NB4 (cell line): ENCODE measurements at places on chromosomes 5 and 9.

GRCh38 chr5:155316070-155316714 lies 302.6 kb downstream of the KIF4B start:
- DNase-seq, result no peak

- no peak for DNase-seq
Measured at GRCh38 chr5:73355108-73355507, 93.5 kb downstream of the FOXD1 start.

- DNase-seq, result no peak
Measured at GRCh38 chr5:146409054-146409671, 38.0 kb upstream of the TCERG1 start.

DNA sequence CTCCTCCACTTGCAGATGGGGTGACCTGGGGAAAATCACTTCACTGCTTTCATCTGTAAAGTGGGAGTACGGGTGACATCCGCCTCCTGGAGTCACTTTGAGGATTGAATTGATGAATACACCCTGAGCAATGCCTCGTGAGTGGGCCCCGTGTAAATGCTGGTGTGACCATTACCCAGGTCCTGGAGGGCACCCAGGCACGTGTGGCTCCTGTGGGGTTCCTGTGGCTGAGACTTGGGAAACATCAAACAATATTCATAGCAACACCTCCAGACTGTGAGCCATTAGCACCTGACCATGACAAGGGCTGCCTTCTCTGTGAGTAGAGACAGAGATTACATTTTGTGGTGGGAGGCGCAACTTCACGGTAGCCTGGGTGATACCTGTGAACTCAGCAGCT lies 11.4 kb downstream of the MRPL36 start:
- no peak for DNase-seq

DNA sequence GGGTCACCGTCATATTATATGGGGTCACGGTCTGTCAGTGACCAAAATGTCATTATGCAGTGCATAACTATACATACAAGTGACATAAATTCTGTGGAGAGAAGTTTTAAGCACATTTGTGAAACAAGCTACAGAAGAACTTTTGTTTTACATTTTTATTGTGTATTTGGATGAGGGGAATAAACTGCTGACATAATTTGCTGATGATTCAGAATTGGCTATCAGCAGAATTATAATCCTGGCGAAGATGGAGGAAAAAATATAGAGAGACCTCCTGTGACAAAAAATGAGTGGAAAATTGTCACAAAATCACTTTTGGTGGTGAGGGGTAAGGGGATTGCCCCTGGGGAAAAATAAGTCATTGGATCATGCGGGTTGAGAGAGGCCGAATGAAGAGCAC lies 116.3 kb upstream of the ANKRD55 start:
- DNase-seq, result no peak

DNA sequence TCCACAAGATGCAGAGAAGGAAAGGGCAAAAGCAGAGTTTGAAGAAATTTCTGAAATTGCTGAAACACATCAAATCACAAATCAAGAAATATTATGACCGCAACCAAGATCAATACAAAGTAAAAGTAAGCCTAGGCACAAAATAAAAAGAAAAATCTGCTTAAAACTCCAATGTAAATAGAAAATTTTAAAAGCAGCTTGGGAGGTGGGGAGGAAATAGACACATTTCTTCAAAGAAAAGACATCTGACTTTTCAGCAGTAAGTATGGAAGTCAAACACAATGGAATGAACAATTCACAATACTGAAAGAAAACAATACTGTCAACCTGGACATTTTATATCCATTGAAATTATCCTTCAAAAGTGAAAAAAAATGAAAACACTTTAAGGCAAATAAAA lies 55.1 kb downstream of the HTR4 start:
- DNase-seq, result no peak

- no peak for DNase-seq
Measured at GRCh38 chr9:125906893-125907292, 159.7 kb downstream of the PBX3 start.

DNA sequence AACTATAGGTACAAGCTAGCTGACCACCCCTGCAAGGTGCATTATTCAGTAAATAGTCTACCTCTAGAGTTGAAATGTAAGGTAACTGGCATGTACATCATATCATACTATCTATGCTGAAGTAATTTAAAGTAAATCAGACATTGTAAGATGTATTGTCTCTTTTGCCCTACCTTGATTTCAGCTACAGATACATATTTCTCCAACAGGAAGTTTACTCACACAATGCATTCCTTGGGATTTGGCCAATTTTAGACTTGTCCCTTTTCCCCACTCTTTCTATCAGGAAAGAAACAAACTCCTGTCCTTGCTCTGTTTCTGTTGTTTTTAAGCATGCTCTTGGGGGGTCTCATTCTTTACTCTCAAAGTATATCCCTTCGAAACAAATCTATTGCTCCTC lies 58.5 kb upstream of the TSLP start:
- no peak for DNase-seq

DNA sequence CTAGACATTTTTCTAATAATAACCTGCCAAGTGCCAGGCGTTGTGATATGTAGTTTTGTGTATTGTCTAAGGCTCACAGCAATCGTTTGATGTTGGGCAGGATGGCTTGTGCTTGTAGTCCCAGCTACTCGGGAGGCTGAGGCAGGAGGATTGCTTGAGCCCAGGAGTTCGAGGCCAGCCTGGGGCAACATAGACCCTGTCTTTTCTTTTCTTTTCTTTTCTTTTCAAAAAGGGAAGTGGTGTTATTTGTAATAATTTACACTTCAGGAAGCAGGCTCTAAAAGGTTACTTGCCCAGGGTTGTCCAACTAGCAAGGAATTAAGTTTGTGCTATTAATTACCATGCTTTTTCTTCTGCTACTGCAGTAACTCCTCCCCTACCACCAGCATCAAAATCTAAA lies 3.2 kb downstream of the ZNF131 start:
- peak; percentile 22 for DNase-seq

DNA sequence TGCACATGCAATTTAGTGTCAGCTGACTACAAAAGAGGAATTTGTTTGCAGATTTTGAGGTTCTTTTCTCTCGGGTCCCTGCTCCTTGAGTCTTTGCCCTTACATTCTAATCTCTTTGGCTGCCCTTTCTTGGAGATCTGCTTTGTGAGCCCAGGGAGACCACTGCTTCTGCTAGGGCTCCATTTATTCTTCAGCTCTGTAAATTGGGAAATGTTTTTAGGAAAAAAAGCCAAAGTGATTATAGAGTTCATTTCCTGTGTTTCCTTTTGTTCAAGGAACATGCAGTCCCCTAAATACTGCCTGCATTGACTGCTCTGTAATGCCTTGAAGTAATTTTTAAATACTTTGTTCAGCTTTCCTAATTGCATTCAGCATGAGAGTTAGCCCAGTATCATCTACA lies 197.4 kb downstream of the CSNK1G3 start:
- DNase-seq, result no peak

GRCh38 chr5:7876867-7877266 lies 7.9 kb downstream of the MTRR start:
- peak; percentile 55 for DNase-seq

DNA sequence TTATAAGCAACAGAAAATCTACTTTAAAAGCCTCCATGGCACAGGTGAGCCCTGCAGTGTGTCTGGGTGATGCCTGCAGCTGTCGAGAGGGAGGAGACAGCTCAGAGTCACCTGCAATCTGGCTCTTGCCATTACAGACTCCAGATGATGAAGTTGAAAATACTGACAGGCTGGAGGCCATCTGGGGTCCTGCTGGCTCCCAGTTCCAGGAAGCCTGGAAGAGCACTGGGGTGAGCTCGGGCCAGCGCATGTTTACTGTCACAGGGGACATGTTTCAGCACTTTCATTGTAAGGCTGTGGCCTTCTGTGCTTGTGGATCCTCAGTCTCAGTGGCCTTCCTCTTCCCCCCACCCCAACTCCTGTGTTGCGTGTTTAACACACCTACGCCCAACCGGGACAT lies 28.4 kb downstream of the CEL start:
- DNase-seq, result no peak

- DNase-seq, result no peak
Measured at GRCh38 chr5:110506378-110506777, 220.1 kb downstream of the TMEM232 start.

- DNase-seq, result peak; percentile 64
Measured at GRCh38 chr5:134101686-134102439, 12.6 kb upstream of the TCF7 start.

- no peak for DNase-seq
Measured at GRCh38 chr5:168292786-168293696, 1.6 kb downstream of the WWC1 start.

DNA sequence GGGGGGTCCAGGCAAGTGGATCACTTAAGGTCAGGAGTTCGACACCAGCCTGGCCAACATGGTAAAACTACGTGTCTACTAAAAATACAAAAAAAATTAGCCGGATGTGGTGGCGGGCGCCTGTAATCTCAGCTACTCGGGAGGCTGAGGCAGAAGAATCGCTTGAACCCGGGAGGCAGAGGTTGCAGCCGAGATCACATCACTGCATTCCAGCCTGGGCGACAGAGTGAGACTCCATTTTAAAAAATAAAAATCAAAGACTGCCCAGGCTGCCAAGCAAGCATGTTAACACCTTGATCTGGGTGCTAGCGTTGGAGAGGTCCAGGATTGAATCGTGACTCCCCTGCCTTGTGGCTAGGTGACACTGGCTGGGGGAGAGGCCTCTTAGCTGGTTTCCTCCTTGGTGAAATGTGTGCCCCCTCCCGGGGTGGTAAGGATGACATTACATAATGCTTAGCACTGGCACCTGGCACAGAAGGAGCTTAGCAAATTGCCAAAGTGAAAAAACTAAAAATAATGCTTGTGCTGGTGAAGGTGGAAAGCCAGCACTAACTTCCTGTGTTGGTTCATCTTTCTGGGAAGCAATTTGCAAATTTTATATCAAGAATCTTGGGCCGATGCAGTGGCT lies 2.2 kb upstream of the CIZ1 start:
- DNase-seq, result no peak

- no peak for DNase-seq
Measured at GRCh38 chr5:36481454-36482120, 124.8 kb upstream of the SLC1A3 start.

GRCh38 chr9:130236436-130236985 lies 29.0 kb upstream of the HMCN2 start:
- DNase-seq, result no peak

- DNase-seq, result no peak
Measured at GRCh38 chr5:33032271-33033070, 321.4 kb downstream of the NPR3 start.

DNA sequence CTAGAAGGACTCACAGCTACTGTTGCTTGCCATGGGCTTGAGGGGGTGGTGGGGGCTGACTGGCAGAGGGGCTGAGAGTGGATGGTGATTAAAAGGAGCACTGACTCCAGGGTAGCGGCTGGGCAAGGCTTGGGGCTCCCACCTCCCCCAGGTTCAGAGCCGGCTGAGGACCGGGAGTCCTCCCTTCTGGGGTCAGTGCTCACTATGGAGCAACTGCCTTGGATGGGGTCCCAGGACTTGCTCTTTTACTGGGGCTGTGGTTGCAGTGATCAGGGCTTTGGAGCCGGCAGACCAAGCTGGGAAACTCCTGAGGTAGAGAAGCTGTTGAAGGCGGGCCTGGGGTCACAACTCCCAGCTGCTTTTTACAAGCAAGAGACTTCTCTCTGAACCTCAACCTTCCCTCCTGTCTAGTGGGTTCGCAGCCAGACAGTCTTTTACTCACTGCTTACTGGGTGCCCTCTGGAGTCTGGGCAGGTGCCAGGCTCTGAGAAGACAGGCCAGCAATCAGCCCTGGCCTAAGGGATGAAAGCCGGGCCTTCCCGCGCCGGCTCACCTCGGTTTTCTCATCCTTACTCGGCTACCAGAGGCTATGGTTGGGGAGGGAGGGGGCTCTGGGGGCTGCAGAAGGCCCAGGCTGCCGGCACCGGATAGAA lies 795 bp upstream of the ASS1 start:
- no peak for DNase-seq

- DNase-seq, result peak; percentile 54
Measured at GRCh38 chr9:124654431-124654830, 116.7 kb downstream of the NR6A1 start.

DNA sequence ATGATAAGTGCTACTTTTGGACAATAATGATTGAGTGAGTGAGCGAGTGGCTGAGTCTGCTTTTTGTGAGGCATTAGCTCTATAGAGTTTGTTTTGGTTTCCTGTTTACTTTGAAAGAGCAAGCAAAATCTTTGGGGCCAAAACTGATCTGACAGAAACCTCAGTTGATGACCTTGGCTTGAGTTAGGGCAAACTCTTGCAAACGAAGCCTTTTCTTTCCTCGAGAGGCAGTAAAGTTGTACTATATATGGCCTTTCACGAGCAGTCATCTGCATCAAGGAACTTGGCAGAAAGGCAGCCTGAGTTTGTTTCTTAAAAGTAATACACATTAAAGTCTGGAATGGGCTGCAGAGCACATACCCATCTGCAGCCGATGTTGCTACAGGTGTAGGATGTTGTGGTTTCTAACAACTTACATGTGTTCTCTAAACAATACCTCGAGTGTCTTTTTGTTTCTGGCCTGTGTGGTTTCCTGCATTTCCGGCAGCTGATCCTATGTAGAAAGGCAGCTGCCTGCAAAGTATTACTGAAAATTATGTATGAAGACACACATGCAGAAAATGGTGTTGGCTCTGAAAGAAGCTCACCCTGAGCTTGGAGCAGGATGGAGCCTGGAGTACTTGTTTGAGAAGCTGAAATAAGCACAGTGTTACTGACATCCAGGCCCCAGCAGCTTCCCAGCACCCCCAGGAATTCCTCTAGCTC lies 60.8 kb downstream of the FOXD1 start:
- DNase-seq, result peak; percentile 9

DNA sequence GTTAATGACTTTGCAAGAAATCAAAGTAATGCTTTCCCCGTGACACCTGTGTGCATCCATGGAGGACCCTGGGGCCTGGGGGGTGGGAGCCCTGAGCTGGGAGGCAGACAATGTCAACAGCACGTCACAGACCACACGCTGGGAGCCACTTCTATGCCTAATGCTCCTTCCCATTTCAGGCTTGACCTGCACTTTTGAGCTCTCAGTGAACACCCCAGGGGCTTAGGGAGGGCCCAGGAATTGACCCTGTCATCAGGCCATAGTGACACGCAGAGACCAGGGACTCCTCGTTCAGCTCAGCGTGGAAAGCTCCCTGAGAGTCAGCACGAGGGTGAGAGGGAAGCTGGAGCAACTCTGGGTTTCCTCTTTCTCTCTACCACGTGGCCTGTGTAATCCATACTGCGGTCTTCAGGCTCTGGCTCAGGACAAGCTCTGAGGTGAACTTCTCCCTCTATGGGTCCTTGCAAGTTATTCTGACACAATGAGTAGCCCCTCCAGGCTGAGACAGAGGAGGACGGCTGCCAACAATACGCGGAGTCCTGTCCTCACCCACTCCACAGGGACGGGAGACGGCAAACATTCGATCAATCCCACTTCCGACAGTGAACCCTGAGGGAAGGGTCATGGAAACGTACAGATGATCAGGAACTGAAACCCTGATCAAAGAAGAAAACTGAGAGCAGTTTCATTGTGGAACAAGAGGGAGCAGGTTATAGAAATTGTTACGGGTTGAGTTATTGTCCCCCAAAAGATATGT lies 130.8 kb upstream of the IRX4 start:
- peak; percentile 29 for DNase-seq

DNA sequence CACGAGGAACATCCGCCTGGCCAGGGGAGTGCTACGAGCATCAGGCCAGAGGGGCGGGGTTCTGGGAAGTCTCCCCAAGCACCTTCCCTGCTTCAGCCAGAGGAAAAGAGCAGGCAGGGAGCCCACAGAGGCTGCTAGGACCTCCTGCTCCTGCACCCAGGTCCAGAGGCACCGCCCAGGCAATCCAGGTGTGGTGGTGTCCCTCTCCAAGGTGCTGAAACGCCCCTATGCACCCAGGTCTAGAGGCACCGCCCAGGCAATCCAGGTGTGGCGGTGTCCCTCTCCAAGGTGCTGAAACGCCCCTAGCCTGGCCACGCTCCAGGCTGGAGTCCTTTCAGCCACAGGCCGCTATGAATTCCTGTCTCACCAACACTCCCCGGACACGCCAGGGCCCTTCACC lies 10.7 kb upstream of the UBAC1 start:
- peak; percentile 43 for DNase-seq
